Stimulated activated naive CD4-positive, alpha-beta T cell (primary cell): ENCODE measurements at places on chromosomes 3 and 15.

DNA sequence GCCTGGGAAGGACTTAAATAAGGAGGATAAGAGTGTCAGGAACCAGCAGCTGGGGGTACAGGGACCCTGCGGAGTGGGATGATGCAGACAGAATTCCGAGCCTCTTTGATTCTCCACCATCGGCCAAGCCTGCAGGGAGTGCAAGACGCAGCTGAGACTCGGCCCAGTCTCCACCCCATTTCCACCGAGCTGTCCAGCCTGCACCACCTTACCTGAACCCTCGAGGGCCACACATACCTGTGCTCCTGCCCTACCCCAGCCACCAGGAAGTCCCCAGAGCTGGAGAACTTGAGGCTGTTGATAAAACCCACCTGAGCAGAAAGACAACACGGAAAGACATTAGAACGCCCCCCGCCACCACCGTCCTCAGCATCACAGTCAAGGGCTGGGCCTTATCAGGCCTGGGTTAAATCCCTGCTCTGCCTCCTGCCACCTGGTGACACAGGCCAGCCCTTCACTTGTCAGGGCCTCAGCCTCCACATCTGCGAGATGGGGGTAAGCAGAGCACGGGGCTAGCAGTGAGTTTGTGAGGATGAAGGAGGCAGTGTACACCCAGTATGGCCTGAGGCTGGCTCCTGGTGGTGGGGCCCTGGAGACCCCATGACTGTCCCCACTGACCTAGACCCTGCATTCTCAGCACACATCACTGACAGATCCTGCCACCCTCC is 8.1 kb downstream of the RRP9 start:
- no peak for DNase-seq

- DNase-seq = no peak
These were observed 246.5 kb downstream of the TBL1XR1 start for GRCh38 chr3:176950743-176951142.

DNA sequence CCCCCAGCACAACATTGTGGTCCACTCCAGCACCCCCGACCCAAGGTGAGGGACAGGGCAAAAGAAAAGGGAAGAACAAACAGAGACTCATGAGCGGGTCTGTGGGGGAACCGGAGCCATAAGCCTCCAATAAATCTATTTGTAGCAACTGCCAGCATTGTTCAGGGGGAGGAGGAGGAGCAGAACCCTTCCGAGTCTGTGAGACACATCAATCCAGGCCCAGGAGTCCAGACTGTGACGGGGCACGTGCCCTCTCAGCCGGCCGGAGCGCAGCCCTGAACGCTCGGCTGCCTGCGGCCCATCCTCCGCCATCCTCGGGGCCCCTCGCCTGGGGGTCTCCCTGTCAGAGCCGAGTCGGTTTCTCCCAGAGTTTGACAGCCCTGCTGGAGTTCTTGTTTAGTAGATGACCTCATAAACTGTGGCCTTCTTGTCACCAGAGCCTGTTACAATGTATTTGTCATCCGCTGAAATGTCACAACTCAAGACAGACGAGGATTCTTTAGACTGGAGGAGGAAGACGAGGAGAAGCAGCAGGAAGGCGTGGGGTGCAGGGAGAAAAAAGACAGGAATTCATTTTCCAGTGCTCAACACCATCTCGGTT is 47.9 kb downstream of the TLE3 start:
- no peak for DNase-seq

DNA sequence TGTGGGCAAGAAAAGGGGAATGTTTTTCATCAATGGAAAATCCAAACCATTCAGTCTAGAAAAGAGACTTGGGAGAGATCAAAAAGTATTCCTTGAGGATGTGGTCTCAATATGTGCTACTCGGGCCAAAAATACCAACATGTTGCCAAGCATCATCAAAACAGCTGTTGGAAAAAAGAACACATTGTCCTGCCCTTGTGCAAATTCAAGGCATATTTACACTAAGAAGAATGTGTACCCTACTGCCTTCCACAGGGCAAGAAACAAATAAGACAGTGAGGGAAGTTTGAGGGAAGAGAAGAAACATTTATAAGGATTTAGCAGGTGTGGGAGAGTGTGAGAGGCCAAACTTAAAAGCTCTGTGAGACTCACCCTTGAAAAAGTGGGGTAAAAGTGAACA is 252.1 kb downstream of the NTRK3 start:
- no peak for DNase-seq

GRCh38 chr3:61157414-61157813 is 93.8 kb downstream of the FHIT start:
- no peak for DNase-seq

- DNase-seq = no peak
These were observed 103.1 kb upstream of the TLE3 start for GRCh38 chr15:70200511-70201424.

- DNase-seq = no peak
These were observed 27.8 kb downstream of the HHLA2 start for GRCh38 chr3:108324177-108324576.

DNA sequence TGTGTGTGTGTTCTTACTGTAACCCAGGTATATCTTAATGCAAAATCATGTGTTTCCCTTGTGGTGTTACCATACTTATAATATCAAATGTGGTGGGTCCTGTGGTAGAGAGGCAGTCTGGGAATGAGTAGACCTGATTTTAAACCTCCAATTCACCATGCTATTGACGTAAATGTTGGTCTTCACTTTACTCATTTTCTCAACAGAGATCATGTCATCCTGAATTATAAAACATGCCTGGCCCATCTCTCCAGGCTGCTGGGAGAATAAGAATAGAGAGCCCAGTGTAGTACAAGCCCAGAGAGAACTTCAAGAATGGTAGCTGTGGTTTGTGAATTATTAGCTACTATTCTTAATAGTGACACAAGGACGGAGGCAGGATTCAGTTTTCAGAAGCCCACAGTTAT is 88.1 kb downstream of the MBNL1 start:
- DNase-seq = no peak

- DNase-seq = no peak
These were observed 67.0 kb upstream of the SEC61A1 start for GRCh38 chr3:127985216-127985615.

- DNase-seq = no peak
These were observed 18.5 kb downstream of the LARP6 start for GRCh38 chr15:70835415-70835814.

DNA sequence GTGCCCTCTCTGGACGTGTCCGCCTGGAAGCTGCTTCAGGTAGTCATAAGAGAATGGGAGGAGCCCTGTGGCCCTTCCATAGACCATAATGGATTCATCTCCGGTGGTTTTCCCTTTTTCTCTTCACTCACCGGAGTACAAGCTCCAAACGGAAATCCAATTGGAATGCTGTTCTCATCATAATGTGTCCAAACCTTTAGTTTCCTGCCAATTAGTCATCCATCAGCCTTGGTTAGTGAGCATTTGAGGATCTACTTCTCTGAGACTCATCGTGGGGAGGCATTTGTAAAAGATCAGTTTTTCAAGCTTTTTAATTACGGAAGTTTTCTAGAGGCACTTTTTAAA is 34.9 kb downstream of the ABHD2 start:
- DNase-seq = no peak
